ENCODE measurements at places on chromosomes 3 and 15.

GRCh38 chr3:84547971-84548970 is 410.5 kb upstream of the CADM2 start:
- no peak for DNase-seq

DNA sequence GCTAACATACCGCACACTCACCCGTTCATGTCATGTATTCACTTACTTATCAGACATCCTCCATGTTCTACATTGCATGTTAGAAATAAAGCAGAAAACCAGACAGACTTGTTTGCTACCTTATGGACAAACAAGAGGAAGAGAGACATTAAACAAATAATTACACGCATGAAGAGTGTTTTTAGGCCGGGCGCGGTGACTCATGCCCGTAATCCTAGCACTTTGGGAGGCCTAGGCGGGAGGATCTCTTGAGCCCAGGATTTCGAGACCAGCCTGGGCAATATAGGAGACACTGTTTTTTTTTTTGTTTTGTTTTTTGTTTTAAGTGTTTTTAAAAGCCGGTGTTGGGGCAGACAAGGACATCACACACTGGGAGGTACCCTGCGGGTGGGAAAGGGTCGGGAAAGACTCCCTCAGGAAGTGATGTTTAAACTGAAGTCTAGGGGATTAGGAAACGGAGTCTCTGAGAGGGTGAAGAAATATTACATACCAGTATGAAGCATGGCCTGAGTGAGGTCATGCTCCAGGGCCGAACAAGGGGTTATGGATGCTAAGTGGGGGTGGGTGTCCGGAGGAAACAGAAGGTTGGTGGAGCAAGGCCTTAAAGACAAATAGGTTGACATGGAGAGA is 2.1 kb upstream of the USP3 start:
- no peak for DNase-seq

DNA sequence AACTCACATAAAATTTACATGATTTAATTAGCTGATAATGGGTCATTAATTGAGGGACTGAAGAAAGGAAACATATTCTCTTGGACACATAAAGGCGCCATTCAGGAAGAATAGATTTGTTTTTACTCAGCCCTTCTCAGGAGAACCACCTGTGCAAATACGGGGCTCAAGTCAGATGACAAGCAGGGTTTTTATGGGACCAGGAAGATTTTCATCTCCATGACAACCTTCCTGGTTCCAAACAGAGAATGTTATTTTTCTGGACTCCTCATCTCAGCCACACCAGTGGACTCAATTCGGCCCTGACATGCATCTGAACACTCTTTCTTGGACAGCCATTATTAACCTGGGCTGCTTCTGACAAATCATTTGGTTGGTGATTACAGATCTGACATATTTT is 120.5 kb downstream of the PDZRN3 start:
- DNase-seq: no peak

DNA sequence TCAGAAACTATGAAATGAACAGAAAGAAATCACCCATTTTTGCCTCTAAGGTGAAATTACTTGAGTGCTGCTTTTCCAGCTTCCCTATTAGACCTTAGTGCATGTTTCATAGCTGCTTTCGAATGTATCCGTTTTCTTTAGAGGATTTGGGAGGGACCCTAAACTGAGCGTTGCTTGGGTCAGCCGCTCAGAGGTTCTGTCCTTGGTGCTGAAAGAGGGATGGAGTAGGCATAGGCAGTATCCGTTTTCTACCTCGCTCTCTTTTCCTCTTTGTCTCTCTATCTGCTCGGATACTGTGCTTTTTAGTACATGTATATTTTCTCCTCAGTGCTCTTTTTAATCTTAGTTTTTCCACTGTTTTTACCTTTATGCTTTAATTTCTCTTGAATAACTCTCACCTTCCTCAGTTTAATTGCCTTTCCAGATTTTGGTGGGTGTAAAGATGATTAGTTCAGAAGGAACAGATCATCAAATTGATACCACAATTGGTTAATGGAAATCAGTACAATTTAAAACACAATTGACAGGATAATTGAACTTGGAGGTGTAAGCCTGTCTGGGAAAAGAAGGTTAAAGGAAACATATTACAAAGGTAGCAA is at the start of gene DRD3:
Gene DRD3, minus strand, starts transcription at position 283 of the 599 bp plus-strand sequence. CDS start 7,060 bp downstream, outside the sequence.
- DNase-seq: no peak

- DNase-seq: no peak
Measured at GRCh38 chr3:64266065-64266931, 41.0 kb upstream of the PRICKLE2 start.

GRCh38 chr15:35289024-35289617 is 204.0 kb upstream of the NANOGP8 start:
- no peak for DNase-seq

DNA sequence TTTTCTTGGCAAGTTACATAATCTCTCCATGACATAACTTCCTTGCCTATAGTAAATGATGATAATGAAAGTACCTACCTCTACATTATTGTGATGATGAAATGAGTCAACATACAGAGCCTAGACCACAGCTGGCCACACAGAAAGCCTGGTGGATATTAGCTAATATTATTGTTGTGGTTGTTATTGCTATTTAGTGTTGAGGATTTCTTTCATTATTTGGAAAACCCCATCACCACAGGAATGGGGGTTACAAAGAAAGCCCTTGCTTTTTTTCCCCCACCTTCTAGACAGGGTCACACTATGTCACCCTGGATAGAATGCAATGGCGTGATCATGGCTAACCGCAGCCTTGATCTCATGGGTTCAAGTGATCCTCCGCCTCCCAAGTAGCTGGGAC is 125.0 kb downstream of the PDZRN3 start:
- no peak for DNase-seq

- no peak for DNase-seq
Measured at GRCh38 chr15:93012786-93013185, 76.2 kb downstream of the RGMA start.

GRCh38 chr15:55401786-55402246 is 6.3 kb downstream of the CCPG1 start:
- DNase-seq: no peak

- no peak for DNase-seq
Measured at GRCh38 chr3:36484386-36484785, 104.1 kb downstream of the STAC start.

DNA sequence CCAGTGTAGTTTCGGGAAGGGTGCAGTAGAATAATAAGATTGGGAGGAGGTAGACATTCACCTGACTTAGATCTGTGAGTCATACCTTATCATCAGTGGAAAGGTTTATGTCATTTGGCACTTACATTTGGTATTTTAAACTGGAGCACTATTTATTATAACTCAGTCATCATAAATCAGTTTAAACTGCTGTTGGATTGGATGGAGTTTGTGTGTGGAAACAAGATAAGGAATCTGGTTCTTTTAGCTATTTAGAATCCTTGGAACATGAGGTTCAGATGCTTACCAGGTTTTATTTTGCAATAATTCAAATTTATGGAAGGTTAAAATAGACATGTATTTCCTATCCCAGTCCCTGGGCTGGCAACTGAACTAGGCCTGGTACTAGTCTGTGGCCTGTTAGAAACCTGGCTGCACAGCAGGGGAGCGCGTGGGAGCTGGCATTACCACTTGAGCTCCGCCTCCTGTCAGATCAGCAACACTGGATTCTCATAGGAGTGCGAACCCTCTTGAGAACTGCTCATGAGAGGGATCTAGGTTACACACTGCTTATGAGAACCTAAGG is 34.5 kb downstream of the ZFAND6 start:
- DNase-seq: no peak

DNA sequence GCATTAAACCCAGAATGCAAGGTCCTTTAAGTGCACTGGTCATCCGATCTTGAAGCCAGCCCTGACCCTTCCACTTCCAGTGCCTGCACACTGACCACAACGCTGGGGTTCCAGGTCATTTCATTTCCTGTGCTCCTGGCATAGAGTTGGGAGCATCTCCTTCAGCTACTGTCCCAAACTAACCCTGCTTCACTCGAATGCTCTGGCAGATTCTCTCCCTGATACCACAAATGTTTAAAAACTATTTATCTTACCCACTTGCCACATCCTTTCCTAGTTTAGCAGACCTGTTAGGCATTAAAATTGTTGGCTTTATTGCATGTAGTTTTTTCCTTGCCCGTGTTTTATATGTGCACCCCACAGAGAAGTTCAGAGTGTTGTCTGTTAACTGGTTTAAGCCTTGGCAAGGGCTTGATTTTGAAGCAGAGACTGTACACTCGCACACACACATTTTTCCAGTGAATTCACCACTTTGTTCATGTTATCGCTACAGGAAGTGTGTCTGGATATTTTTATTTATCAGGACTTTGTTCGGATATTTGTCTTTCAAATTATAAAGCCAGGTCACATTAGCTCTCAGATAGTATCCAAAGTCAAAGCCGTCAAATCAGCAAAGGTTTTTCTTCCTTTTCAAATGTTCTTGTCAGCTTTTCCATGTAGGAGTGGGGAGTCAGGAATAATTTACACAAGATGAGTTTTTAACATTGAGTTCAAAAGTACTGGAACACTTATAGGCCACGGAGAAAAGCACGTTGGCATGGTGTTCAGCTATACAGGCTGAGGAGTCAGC is 77.3 kb downstream of the ABI3BP start:
- DNase-seq: no peak

DNA sequence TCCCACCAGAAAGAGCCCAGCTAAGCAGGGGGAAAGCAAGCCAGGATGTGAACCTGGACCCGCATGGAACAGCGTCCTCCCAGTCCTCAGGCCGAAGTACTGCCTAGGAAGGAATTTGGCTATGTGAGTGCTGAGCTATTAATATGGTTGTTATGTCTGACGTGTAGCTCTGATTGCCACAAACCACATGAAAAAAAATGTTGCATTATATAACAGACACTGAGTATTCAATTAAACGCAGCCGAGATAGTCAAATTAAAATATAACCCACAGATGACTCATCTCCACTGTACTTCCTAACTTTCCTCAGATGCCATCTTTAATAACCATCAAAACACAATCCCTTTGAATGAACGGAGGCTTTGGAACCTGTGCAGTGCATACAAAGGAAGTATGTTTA is 111.1 kb downstream of the GABRB3 start:
- DNase-seq: no peak

DNA sequence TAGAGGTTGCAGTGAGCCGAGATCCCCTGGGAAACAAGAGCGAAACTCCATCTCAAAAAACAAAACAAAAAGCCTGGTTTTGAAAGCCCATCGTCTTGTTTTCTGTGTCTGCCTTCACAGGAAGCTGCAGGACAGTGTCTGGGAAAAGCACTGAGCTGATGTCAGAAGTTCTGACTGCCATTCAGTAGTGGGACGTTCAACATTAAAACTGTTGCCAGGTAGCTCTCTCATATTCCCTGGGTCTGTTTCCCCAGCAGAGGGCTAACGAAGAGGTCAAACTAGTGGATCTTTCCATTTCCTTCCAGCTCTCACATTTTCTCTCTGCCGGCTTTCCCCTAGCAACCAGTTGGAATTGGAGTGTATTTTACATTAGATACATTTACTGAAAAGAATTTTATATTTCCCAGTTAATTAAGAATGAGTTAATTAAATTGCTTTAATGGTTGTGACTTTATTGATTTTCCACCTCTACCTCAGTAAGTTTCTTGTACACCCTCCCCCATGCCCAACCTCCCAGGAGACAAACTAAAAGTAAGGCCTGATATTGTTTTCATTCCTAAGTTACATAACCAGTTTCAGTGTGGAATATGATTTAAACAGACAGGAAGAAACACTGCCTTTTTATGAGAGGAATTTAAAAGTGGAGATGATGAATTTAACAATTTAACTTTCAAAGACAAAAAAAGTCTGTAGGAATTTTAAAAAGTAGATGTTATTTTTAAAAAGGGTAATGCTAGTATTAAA is 29.9 kb downstream of the RCN2 start:
- DNase-seq: no peak

GRCh38 chr15:66842710-66843441 is 140.8 kb downstream of the SMAD6 start:
- DNase-seq: no peak

- no peak for DNase-seq
Measured at GRCh38 chr3:152853196-152853595, 18.3 kb downstream of the P2RY1 start.

DNA sequence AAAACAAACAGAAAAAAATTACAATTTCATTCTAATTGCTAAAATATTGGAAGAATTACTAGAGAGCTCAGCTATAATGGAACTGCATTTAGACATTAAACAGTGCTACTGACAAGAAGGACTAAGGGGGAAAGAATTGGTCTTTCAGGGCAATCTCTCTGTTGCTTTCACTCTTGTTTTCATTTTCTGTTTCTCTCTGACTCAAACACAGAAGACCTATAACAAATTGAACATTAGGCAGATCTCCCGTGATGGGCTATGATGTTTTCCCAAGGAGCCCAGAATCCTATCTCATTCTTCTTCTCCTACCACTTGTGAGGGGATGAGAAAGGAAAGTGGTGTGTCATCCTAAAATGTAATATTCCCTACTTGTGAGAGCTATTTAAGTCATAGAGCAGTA is 358.0 kb upstream of the TGFBR2 start:
- no peak for DNase-seq

- DNase-seq: no peak
Measured at GRCh38 chr3:77081240-77081661, 41.4 kb downstream of the ROBO2 start.

DNA sequence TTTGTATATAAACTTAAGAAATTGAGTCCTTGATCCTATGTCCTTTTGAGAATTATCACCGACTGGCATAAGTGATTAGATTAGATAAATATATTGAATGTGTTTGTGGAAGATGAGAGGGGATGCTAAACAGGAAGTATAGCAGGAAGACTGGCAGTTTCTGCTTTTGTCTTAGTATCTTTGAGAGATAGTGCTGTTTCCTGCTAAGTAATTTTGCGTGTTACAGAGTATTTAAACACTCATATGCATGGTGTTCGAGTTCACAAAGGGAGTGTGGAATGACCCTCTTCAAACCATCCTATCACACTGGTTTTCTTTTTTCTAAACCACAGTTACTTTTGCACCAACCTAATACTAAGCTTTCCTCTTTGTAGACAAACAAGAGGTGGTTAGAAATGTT is 106.0 kb downstream of the KLHL25 start:
- no peak for DNase-seq

- DNase-seq: no peak
Measured at GRCh38 chr15:48974882-48975281, 11.2 kb upstream of the SHC4 start.

DNA sequence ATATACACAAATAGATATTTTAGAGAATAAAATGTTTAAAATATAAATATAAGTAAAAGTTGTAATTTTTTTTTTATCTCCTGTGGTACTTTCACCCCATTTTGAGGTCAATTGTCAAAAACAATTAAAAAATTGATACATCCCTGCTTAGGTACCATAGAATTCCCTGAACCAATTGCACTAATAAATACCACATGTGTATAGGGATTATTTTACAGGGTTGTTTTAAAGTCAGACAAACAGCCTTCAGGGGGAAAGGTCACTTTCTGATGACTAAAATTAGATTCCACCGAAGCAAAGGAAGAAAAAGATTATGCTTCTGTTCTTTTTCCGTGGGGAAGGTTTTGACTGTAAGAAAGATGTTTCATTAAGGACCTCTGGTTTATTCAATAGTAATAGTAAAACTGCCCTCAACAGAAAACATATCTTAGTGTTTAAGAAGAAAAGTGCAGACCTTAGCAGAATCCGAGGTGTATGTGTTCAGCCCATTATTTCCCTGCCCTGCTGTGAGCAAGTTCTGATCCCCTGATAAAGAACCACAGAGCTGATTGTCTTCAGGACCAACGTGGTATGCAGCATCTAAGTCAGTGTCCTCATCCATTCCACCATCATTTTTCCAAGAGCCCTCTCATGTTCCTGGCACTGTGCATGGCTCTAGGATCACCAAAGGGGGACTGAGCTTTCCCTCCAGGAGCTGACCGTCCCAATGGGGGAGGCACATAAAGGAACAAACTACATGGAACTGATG is 132.9 kb upstream of the IL12A start:
- no peak for DNase-seq
